Activated T-cell treated with anti-CD3 and anti-CD28 coated beads, Interleukin-2, amount 50 U/mL, for 1 hour (primary cell): ENCODE measurements at places on chromosomes 2 and 18.

GRCh38 chr2:170905864-170906263 is 23.2 kb upstream of the GORASP2 start:
- no peak for DNase-seq

DNA sequence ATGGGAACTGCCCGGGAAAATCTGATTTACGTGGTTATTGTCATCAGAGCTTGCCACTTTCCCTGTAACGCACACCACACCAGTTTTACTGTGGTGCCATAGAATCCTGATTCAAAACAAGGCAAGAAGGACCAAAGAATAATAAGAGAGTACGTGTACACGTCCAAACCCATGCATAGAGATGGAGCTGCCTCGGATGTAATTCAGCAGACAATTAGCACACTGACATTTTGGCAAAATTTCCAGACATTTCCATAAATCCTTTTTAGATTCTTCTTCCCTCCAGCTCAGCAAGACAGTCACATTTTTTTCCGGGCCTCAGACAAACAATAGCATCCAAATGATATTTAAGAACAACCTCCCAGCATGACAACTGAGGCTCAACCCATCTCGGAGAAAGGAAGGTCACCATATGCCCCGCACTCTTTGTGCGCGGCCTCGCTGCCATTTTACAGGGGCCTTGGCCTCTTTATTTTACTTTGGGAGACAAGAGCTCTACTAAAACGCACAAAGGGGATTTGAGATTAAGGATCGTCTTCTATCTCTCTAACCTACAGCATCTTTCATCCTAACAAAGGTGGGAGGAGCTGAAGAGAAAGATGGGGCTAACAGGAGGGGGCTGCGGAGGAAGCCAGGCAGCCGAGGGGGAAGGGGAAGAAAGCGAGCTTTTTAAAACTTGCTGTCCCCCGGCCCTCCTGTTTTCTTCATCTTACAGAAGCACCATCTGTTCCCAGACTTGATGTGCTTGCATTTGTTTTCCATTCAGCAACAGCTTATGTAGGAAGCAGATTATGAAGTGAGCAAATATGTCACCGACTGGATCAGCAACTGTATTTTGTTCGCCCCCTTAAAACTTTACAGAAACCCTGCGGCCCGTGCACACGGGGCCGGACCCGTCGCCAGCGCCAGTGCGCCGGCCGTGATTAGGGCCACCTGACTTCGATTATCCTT is 61.0 kb downstream of the CDCA7 start:
- DNase-seq, result no peak

- no peak for DNase-seq
These were observed 267.0 kb downstream of the SRBD1 start for GRCh38 chr2:45344071-45344470.

DNA sequence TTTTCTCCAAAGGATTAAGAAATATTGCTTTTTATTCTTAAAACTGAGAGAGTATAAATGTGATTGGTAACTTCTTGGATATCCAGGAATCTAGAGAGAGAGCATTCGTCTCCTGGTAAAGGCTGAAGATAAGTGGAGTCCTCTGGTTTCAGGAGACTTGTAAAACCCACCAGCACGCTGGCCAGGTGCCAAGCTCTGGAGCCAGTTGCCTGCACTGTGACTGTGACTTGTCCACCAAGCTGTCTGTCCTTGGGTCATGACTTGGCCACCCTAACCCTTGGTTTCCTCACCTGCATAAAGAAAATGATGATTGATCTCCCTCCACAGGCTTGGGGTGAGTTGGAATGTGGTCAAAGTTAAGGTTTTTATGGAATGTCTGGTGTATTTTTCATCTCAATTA is 185.4 kb upstream of the NCKAP5 start:
- no peak for DNase-seq

DNA sequence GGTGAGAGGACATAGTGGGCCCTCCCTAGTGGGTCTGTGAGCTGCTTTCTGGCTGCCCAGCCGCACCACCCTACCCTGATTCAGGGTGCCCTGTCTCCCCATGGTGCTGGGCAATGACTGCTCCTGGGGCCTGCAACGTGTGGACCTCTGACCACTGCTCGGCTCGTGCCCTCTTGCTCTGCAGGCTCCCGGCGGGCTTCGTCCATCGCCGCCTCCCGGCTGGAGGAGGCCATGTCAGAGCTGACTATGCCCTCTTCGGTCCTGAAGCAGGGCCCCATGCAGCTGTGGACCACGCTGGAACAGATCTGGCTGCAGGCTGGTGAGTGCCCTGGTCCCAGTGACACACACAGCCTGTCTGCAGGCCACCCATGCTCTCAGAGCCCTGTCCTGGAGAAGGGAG is 103.5 kb downstream of the STPG4 start:
- DNase-seq, result no peak

GRCh38 chr2:217099561-217099960 is 239.7 kb upstream of the TNP1 start:
- DNase-seq, result no peak

DNA sequence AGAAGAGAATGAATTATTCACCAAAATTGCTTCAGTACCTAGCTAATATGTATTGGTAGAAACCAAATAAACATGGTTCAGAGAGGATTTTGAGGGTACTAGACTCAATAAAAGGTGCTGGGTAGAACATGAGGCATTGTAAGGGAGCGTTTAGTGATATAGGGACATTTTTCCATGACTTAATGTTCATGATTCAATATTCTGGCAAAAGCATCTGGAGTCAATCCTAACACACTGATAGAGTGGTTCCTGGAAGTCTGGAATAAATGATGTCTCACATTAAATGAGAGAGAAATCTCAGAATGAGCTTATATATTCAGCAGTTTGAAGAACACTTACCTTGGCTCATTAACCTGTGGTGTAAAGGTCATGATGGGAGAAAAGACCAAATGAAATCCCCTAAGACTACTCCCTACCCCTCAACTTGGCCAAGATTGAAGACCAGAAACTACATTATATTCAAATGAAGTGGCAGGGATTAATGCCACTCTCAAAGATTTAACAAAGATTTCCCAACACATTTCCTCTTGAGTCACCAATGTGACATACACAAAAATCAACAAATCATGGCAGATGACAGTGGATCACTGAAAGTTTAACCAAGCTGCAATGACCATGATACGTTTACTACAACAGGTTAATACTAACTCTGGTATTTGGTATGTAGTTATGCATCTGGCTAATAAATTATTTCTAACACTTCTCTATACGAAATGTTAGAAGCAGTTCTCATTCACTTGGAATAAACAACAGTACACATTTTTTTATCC is 309.5 kb downstream of the SATB2 start:
- DNase-seq, result no peak

DNA sequence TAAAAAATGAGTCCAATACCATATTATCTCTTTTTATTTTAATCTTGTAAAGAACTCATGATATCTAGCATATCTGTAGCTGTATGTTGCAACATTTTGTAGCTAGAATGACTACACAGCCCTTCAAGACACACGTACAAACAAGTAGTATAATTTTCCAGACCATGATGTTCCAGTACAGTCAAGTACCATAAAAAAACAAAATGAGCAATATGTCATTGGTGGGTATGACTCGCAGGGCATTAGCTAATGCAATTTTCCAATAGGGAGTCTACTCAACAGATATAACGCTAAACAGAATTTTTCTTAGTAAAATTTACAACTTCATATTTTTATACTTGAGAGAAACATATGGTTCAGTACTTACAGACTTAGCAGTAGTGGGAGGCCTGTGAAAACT is 53.6 kb upstream of the UGP2 start:
- DNase-seq, result no peak

- DNase-seq, result no peak
These were observed 97.4 kb upstream of the ODC1 start for GRCh38 chr2:10545556-10545955.
